ENCODE measurements at places on chromosomes 7 and 10.

DNA sequence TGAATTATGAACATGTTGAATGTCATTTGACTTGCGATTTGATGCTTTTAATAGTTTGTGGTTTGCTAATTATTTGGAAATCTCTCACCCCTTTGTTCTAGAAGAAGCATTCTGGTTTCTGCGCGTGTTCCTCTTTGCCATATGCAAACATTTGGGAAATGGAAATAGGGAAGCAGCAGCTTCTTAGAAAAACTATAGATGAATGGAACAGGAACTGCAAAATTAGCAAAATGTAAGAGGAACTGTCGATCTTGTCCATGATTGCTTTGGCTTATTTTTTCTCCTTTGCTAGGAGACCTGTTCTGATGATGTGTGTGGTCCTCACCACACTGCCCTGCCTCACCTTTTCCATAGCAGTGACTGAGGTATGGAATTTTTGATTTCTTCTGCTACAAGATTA is 19.0 kb downstream of the TMEM236 start:
- DNase-seq = no peak

DNA sequence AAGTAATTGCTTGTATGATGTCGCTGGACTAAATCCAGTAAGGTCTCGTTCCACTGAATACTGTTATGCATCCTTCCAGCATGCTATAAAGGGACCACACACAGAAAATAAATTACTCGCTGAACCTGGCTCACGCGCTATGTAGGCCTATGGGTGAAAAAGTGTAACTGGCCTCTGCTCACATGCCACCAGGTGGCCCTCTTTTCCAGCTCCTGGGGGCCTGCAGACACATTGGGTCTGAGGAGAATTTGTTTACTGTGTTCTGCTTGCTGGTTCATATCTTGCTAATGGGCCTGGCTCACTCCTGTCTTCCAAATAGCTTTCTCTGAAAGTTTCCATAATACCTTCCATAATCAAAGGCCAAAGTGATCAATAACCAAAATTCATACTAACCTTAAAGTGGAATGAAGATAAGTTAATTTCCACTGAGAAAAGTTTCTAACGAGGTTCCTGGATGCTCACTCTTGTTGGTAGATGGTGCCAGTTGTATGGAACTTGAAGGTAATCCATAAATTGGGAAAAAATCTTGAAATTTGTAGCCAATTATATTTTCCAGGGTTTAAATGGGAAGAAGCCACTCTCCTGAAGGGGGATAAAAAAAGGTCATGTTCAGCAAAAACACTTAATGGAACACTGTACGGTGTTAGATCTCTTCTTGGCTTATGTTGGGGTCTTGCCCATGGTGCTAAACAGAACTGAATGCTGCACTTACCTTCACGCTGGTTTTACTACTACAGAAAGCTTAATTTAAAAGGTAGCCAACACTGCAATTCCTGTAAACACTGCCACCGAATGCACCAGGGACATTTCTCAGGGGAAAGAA is 27.0 kb upstream of the ZPBP start:
- no peak for DNase-seq

GRCh38 chr7:99653754-99654153 is 26.0 kb downstream of the CYP3A5 start:
- DNase-seq = no peak

- peak; percentile 3 for DNase-seq
Measured at GRCh38 chr7:19665399-19666008, 43.3 kb downstream of the POLR1F start.

GRCh38 chr10:96890172-96890513 is 58.0 kb downstream of the LCOR start:
- no peak for DNase-seq

Measured in NCI-H2107 (cell line).